ENCODE measurements at places on chromosomes 5 and 9. TPM values are rescaled to one million over a fixed set of nuclear protein-coding genes. Genes with fewer than 3 reads are reported as not detected.

The PDGFRB gene
- total RNA-seq = 129 TPM

The THBS4 gene
- 789 TPM for total RNA-seq

The PHF24 gene
- total RNA-seq = 0.31 TPM

The C9orf50 gene
- total RNA-seq = not detected

The CACNA1B gene
- 0.41 TPM for total RNA-seq

The C1QTNF3 gene
- 122 TPM for total RNA-seq

The COL5A1 gene
- total RNA-seq = 435 TPM

The C1QTNF2 gene
- 27.8 TPM for total RNA-seq

The SARDH gene
- total RNA-seq = 8.0 TPM

The PCDHA8 gene
- not detected for total RNA-seq

The DNAJB5 gene
- total RNA-seq = 72.4 TPM

The ENTREP1 gene
- total RNA-seq = 16.3 TPM

The SMARCA2 gene
- total RNA-seq = 176 TPM

The NUP188 gene
- total RNA-seq = 47.6 TPM

The MARCHF3 gene
- 5.1 TPM for total RNA-seq

The GOLGA1 gene
- 12.0 TPM for total RNA-seq

The CCL27 gene
- not detected for total RNA-seq

The CFAP157 gene
- not detected for total RNA-seq

The DRD1 gene
- total RNA-seq = 0.21 TPM

The TLE4 gene
- total RNA-seq = 27.8 TPM

The CCL21 gene
- 49.3 TPM for total RNA-seq

The RAI14 gene
- total RNA-seq = 42.6 TPM

The PCDHGB1 gene
- total RNA-seq = 3.7 TPM

The ANGPTL2 gene
- 78.1 TPM for total RNA-seq

The CCDC127 gene
- total RNA-seq = 6.3 TPM

The ADAMTS19 gene
- 49.9 TPM for total RNA-seq

The TLX3 gene
- not detected for total RNA-seq

The PCDHGC3 gene
- 104 TPM for total RNA-seq

The TRMO gene
- 13.7 TPM for total RNA-seq

The KIF24 gene
- 4.9 TPM for total RNA-seq

The C5orf47 gene
- total RNA-seq = not detected

The MZB1 gene
- 0.62 TPM for total RNA-seq

The PDE8B gene
- total RNA-seq = 8.9 TPM

The ENTPD2 gene
- 7.3 TPM for total RNA-seq
